ENCODE measurements at places on chromosomes 5 and 9.

DNA sequence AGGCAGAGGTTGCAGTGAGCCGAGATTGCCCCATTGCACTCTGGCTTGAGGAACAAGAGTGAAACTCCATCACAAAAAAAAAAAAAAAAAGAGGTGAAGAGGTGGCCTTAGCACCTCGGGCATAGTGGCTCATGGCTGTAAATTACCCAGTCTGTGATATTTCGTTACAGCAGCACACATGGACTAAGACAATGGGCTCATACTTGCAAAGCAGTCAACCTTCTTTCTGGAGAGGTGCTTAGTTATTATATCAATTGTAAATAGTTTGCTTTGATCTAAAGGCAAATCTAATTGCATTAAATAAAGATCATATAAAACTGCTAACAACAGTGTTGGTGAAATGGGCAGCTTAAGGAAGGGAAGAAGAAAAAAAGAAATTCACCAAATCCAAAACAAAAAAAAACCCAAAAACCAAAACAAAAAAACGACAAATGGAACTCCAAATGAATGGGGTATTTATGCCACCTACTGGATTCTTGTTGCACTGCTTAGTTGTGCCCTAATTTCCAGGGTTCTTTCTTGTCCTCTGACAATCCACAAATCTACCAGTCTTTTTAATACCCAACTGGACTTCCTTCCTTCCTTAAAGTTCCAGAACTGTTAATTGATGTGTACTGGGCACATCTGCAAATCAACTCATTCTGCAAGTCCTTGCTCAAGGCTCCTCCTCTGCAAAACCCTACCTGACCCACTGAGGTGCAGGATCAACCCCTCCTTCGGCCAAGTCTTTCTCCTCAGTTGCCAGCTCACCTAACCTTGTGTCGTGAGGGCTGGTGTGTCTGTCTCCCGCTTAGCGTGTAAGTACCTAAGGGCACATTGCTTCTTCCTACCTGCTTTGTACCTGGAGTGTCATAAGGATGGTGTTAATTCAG, 35.0 kb upstream of the DMRT1 start:
- no peaks in the 10 kb centered on the region for H3K36me3 ChIP-seq
- no peak overlapping the region for H3K27ac ChIP-seq
- H3K27me3 ChIP-seq = no peaks in the 10 kb centered on the region
- no peaks in the 10 kb centered on the region for H3K4me1 ChIP-seq

GRCh38 chr5:26663500-26663899, 374.9 kb downstream of the CDH9 start:
- no peak for DNase-seq
- H3K4me1 ChIP-seq = peaks cover 4% of the 10 kb centered on the region
- no peak overlapping the region for H3K27ac ChIP-seq
- H3K4me3 ChIP-seq = no peak overlapping the region
- H3K36me3 ChIP-seq = no peaks in the 10 kb centered on the region
- no peaks in the 10 kb centered on the region for H3K27me3 ChIP-seq

DNA sequence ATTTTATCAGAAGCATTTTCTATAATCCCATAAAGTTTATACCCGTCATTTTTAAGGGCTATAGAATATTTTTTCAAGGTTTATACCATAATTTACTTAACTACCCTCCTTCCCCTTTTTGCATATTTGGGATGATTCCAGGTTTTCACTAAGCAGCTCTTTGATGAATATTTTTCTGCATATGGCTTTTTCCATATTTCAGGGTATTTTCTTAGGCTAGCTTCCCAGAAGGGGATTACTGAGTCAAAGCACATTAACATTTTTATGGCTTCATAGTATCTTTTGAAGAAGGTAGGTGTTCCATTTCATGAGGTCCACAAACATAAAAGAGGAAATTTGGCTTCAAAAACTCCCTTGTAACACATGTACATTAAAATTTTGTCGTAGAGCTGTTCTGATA, 14.6 kb upstream of the COL15A1 start:
- DNase-seq = no peak
- H3K36me3 ChIP-seq = no peaks in the 10 kb centered on the region
- H3K4me1 ChIP-seq = peaks cover 20% of the 10 kb centered on the region
- H3K4me3 ChIP-seq = no peak overlapping the region

- peak overlapping the region; percentile 66 for H3K4me3 ChIP-seq
- DNase-seq = no peak
- no peak overlapping the region for H3K27ac ChIP-seq
- H3K36me3 ChIP-seq = no peaks in the 10 kb centered on the region
- H3K27me3 ChIP-seq = no peaks in the 10 kb centered on the region
These were observed 33.6 kb upstream of the MEGF10 start for GRCh38 chr5:127256886-127257597.

DNA sequence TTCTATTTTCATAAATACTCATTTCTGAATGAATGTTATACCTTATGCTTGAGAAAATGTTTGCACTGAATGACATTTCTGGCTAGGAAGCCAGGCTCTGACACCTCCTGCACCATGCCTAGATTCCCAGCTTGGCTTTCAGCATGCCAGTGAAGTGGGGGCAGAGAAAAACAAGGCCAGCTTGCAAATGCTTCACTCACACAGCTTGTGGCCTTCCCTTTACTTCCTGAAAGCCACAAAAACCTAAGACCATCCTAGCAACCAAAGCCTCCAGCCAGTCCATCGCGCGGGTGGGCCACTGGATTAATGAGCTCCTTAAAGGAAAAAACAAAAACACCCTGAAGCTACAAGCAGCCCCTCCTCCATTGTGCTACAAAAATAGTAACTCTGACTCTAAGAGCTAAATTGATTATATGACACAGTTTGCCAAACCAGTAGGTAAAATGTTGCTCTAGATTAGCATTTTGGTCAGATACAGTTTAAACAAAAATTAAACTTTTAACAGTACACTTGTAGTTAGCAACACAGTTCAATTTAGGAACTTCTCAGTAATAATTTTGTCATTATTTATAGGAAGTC, 159.9 kb downstream of the TSSK1B start:
- peaks cover 31% of the 10 kb centered on the region for H3K4me1 ChIP-seq
- H3K27me3 ChIP-seq = no peaks in the 10 kb centered on the region
- peak overlapping the region; percentile 66 for H3K4me3 ChIP-seq
- peak overlapping the region; percentile 34 for H3K27ac ChIP-seq

- no peak overlapping the region for H3K4me3 ChIP-seq
- H3K27ac ChIP-seq = peak overlapping the region; percentile 85
- peak; percentile 90 for DNase-seq
- H3K36me3 ChIP-seq = no peaks in the 10 kb centered on the region
- H3K4me1 ChIP-seq = peaks cover 13% of the 10 kb centered on the region
- no peaks in the 10 kb centered on the region for H3K27me3 ChIP-seq
These were observed 1.4 kb upstream of the SPAAR start for GRCh38 chr9:35907711-35908503.

- H3K36me3 ChIP-seq = peaks cover 27% of the 10 kb centered on the region
- no peak overlapping the region for H3K27ac ChIP-seq
- no peak for DNase-seq
- H3K4me3 ChIP-seq = no peak overlapping the region
- no peaks in the 10 kb centered on the region for H3K27me3 ChIP-seq
These were observed 90.2 kb downstream of the ZNF462 start for GRCh38 chr9:106953174-106953573.

- DNase-seq = no peak
- H3K4me3 ChIP-seq = no peak overlapping the region
- H3K36me3 ChIP-seq = no peaks in the 10 kb centered on the region
- no peaks in the 10 kb centered on the region for H3K27me3 ChIP-seq
- H3K4me1 ChIP-seq = no peaks in the 10 kb centered on the region
These were observed 73.6 kb upstream of the MAMDC2 start for GRCh38 chr9:69970001-69970533.

DNA sequence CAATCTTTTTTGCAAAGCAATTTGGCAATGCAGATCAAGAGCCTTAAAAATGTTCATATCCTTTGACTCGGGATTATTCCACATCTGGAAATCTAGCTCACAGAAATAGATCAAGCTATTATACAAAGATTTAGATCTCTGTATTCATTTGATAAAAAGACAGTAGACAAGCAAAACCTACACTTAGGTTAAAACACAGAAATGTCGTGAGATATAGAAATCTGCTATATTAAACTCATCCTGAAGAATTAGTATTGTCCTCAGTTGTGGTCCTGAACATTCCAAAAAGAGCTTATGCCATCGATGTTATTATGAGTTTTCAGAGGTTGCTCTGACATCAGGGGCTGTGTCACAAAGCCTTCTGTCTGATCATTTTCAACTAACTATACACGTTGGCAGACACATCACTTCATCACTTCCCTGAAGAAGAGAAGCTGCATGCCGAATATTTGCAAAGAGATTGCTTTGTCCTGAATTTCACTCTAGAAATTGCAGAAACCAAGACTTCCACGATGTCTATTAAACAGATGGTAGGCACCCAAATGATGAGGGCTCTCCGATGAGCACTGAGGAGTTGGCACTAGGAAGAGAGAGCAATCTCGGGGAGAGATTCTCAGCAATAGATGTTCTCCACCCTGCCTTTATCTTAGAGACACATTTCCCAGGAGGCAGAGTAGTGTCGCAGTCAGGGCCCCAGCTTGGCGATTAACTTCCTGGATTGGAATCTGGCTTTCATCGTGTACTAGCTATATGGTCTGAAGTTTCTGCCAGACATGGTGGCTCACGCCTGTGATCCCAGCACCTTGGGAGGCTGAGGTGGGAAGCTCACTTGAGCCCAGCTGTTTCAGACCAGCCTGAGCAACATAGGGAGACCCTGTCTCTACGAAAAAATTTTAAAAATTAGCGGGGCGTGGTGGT, 1.9 kb upstream of the UBTD2 start:
- H3K4me3 ChIP-seq = no peak overlapping the region
- no peak overlapping the region for H3K27ac ChIP-seq
- H3K27me3 ChIP-seq = no peaks in the 10 kb centered on the region
- no peaks in the 10 kb centered on the region for H3K36me3 ChIP-seq

DNA sequence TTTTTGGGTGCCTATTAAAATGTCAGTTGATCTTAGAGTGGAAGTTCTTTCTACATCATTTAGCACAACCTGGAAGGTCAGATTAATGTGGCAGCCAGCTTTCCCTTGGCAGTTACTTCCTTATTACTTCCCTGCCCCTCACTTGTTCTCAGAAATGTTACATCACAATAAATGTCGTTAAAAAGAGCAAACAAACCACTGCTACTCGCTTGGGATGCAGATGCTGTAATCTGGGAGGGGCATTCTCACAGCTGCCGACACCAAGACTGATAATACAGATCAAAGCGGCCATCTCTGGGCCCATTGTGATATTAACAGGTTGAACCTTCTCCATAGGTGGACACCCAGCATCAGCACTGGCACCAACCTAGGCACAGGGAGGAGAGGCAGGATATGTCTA, 29.3 kb downstream of the PLAC8L1 start:
- no peak overlapping the region for H3K4me3 ChIP-seq
- H3K36me3 ChIP-seq = no peaks in the 10 kb centered on the region
- no peaks in the 10 kb centered on the region for H3K4me1 ChIP-seq
- H3K27ac ChIP-seq = no peak overlapping the region
- H3K27me3 ChIP-seq = no peaks in the 10 kb centered on the region

DNA sequence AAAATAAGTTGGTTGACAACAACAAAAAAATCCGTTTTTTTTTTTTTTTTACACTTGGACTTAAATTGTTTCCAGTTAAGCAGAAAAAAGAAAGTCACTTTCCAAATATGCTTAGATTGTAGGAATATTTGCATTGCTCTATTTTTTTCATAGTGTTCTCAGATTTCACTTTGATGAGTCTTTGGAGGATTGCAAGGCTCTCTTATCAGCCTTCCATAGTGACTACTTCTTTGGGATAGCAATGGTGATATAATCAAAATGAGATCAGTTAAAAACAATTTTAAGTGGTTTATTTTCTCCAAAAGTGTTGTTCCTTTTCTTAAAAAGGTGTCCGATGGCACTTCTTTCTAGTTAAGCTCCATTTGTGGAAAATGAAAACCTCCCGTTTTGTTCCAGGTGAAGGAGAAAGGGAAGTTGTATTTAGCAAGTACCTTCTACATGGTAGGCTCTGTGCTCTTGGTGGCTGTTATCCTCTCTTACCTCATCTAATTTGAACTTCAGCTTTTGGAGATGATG, 3.9 kb downstream of the RASGRF2 start:
- no peaks in the 10 kb centered on the region for H3K36me3 ChIP-seq
- H3K27ac ChIP-seq = no peak overlapping the region
- DNase-seq = no peak
- H3K27me3 ChIP-seq = peaks cover 42% of the 10 kb centered on the region
- no peaks in the 10 kb centered on the region for H3K4me1 ChIP-seq
- H3K4me3 ChIP-seq = no peak overlapping the region

DNA sequence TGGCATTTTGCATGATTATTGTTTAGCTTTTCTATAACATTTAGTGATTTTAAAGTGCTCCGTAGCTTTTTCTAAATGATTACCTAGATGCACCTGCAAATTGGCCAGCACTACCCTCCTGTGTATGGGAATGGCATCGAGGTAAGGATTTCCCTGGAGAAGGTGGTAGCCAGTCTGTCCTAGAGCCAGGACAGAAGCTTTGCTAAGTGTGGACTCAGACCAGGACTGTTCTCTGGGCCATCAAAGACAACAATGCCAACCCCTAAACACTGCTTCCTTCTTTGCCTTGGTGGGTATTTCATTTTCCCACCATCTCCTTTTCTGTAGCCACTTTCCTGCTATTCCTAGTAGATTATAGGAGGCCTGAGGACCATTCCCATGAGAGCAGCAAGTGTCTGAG, 53.0 kb downstream of the CD180 start:
- H3K4me1 ChIP-seq = no peaks in the 10 kb centered on the region
- H3K27ac ChIP-seq = no peak overlapping the region
- H3K27me3 ChIP-seq = no peaks in the 10 kb centered on the region
- no peak for DNase-seq
- no peak overlapping the region for H3K4me3 ChIP-seq
- peaks cover 9% of the 10 kb centered on the region for H3K36me3 ChIP-seq

- DNase-seq = no peak
- H3K36me3 ChIP-seq = no peaks in the 10 kb centered on the region
- no peak overlapping the region for H3K4me3 ChIP-seq
- no peak overlapping the region for H3K27ac ChIP-seq
These were observed 100.3 kb upstream of the APC start for GRCh38 chr5:112637343-112637742.

DNA sequence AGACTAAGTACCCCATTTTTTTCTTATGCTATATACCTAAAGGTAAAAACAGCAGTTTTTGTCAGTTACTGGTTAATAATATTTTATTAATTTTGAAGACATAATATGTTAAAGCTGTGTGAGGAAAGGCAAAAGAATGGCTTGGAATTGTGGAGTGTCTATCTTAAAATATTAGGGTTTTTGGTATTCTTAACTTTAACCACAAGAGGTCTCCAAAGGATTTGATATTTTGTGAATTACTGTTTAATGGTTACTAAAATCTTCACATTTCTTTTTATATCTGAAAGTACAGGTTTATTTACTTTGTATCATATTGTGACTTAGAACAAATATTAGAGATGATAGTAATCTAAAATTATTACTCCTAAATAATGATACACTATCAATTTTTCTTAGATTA, 32.0 kb upstream of the DHFR start:
- DNase-seq = no peak
- no peak overlapping the region for H3K4me3 ChIP-seq
- no peak overlapping the region for H3K27ac ChIP-seq
